Liver (tissue), 10 donors: ENCODE measurements at places on chromosomes 7 and 10. TPM values are rescaled to one million over a fixed set of nuclear protein-coding genes. Genes with fewer than 3 reads are reported as not detected.

DNA sequence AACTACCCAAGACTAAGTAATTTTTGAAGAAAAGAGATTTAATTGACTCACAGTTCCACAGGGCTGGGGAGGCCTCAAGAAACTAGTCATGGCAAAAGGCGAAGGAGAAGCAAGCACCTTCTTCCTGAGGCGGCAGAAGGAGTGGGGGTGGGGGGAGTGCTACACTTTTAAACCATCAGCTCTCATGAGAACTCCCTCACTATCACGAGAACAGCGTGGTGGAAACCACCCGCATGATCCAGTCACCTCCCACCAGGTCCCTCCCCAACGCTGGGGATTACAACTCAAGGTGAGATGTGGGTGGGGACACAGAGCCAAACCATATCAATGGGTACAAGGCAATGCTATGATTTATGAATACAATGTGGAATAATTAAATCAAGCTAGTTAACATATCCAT, 241.9 kb downstream of the PTPRN2 start:
- no peak overlapping the region for H3K4me3 ChIP-seq
- no peak overlapping the region for H3K27ac ChIP-seq
- no peak for DNase-seq
- no peaks in the 10 kb centered on the region for H3K27me3 ChIP-seq
- no peaks in the 10 kb centered on the region for H3K36me3 ChIP-seq

- peaks cover 9% of the 10 kb centered on the region for H3K36me3 ChIP-seq
- H3K4me3 ChIP-seq: no peak overlapping the region
- no peaks in the 10 kb centered on the region for H3K27me3 ChIP-seq
- peaks cover 15% of the 10 kb centered on the region for H3K4me1 ChIP-seq
- DNase-seq: no peak
Observed at GRCh38 chr7:101913851-101914250, 96.4 kb downstream of the CUX1 start.

GRCh38 chr7:116152276-116152675, 58.1 kb upstream of the TES start:
- no peak overlapping the region for H3K4me3 ChIP-seq
- H3K36me3 ChIP-seq: no peaks in the 10 kb centered on the region
- no peak overlapping the region for H3K27ac ChIP-seq
- no peaks in the 10 kb centered on the region for H3K4me1 ChIP-seq

GRCh38 chr7:38463277-38464225, 167.6 kb downstream of the AMPH start:
- H3K36me3 ChIP-seq: no peaks in the 10 kb centered on the region
- no peaks in the 10 kb centered on the region for H3K4me1 ChIP-seq
- no peak overlapping the region for H3K27ac ChIP-seq
- H3K27me3 ChIP-seq: no peaks in the 10 kb centered on the region

The OLAH gene
- not detected for total RNA-seq

GRCh38 chr7:67857698-67858097, 861.1 kb downstream of the TYW1 start:
- no peak for DNase-seq
- H3K27ac ChIP-seq: no peak overlapping the region
- peaks cover 6% of the 10 kb centered on the region for H3K4me1 ChIP-seq
- no peak overlapping the region for H3K4me3 ChIP-seq
- H3K36me3 ChIP-seq: no peaks in the 10 kb centered on the region
- H3K27me3 ChIP-seq: no peaks in the 10 kb centered on the region

DNA sequence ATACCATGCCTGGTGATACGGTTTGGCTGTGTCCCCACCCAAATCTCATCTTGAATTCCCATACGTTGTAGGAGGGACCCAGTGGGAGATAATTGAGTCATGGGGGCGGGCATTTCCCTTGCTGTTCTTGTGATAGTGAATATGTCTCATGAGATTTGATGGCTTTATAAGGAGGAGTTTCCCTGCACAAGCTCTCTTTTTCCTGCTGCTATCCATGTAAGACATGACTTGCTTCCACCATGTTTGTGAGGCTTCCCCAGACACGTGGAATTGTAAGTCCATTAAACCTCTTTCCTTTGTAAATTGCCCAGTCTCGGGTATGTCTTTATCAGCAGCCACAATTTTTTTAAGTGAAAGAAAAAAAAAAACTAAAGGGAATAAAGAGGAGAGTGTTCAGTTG, 152.5 kb downstream of the ARHGAP12 start:
- no peaks in the 10 kb centered on the region for H3K4me1 ChIP-seq
- H3K4me3 ChIP-seq: no peak overlapping the region
- no peaks in the 10 kb centered on the region for H3K27me3 ChIP-seq
- no peak overlapping the region for H3K27ac ChIP-seq
- no peak for DNase-seq
- H3K36me3 ChIP-seq: no peaks in the 10 kb centered on the region

DNA sequence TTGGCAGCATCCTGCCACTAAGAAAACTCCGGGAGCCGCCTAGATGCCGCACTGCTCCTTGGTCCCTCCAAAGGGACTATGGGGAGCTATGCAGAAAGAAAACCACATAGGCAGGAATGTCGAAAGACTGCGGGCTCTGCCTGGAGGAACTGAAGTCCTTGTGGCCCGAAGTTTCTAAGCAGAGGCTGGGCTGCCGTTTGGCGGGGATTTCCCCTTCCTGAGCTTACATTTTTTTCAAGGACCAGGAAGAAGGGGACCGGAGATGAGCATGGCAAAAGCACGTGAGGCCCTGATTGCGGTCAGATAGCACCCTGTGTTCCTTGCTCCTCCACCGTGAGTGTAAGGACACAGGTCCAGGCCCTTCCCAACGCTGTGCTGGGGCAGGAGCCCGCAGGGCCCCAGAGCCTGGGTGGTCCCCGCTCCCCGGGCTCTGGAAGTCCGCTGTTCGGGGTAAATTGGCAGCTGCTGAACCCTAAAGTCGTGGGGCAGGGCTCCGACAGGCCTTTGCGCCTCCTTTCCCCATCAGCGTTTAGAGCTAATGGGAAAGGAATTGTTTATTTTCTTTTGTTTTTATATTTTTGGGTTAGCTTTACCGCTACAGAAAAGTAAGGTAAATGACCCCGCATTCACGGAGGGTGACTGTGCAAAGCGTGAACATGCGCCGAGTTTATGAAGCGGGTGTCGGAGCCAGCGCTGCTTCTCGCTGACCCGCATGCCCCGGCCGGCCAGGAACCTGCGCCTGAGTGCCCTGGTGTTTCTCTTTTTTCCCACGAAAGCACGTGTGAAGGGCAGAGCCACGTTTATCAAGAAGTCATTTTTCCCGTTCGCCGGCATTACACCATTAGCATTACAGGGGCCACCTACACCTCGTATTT, 356.5 kb upstream of the ZNF32 start:
- H3K4me3 ChIP-seq: no peak overlapping the region
- H3K36me3 ChIP-seq: no peaks in the 10 kb centered on the region

The CDC14C gene
- not detected for total RNA-seq

- DNase-seq: no peak
- no peak overlapping the region for H3K4me3 ChIP-seq
Observed at GRCh38 chr7:20193242-20193777, 23.9 kb downstream of the MACC1 start.

The ODAD2 gene
- 0.84 TPM for total RNA-seq

DNA sequence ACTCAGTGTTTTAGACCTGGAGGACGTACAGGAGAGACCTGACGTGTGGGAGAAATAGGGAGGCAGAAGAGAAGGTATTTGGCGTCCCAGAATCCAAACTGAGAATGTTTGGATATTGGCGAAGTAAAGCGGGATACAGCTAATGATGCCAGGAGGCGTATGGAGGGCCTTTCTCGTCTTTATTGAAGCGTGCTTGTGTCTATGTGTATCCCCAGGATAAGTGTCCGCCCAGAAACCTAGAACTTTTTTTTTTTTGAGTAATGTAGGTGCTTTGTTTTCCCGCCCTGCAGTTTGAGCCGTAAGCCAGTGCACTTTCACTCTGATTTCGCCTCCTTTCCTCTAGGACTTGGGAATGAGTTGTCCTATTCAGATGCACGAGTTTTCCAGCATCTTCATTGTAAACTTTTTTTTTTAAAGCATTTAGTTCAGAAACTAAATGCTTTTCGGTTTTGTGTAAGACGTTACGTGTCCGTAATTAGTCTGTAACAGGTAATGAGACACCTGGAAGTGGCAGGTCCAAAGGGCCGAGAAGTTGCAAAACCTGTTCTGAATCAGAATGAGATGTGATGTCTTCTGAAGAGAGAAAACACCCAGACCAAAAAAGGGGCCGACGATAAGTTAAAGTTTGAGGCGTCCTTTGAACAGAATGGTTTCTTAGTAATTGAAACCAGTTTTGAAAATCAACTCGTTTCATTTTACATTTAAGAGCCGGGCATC, 746 bp downstream of the ARL5B start:
- H3K27me3 ChIP-seq: no peaks in the 10 kb centered on the region
- no peaks in the 10 kb centered on the region for H3K36me3 ChIP-seq
- DNase-seq: no peak
- H3K4me3 ChIP-seq: peak overlapping the region; percentile 99

GRCh38 chr10:90959826-90960225, 38.9 kb upstream of the ANKRD1 start:
- no peak overlapping the region for H3K4me3 ChIP-seq
- H3K4me1 ChIP-seq: no peaks in the 10 kb centered on the region
- no peak for DNase-seq
- H3K27ac ChIP-seq: no peak overlapping the region
- H3K36me3 ChIP-seq: no peaks in the 10 kb centered on the region

The NPSR1 gene
- not detected for total RNA-seq

- H3K27ac ChIP-seq: no peak overlapping the region
- no peaks in the 10 kb centered on the region for H3K36me3 ChIP-seq
- no peak for DNase-seq
- H3K27me3 ChIP-seq: no peaks in the 10 kb centered on the region
Observed at GRCh38 chr7:74407958-74408357, 45.7 kb upstream of the GTF2IRD1 start.

DNA sequence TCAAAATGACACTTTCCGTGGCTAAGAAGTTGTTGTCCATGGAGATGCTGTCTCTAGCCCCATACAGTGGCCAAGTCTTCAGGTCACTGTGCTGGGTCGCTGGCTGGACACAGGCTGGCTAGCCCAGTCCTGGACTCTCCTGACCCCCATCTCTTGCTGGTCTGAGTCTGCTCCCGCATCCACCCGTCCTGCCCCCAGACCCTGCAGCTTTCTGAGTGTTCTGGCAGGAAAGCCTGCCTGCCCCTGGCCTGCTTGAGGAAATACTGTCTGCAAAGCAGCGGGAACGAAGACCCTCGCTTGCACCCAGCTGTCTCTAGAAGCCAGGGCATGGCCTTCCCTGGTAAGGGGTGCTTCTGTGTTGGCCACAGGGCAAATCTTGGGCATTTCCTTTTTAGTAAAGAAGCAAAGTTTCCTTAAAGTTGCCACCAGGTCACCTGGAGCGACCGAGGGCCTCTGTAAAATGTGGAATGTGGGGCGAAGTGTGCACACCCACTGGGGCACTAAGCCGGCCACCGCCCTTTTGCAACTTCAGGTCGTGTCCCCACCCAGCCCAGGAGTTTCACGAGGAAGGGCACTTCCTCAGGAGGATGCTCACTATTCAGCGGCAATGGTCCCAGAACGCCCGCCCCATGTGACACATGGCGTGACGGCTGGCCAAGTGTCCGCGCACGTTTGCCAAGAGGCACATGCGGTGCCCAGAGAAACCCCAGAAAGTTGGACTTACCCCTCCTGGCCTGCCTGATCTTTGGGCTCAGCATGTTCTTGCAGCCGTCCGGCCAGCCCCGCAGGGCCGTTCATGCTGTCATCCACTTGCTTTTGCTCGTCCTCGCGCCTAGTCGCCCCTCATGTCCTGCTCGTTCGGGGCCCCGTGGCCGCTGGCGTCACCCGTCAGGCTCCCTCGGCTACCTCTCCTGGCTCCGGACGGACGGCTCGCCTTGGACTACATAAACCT, 558 bp downstream of the ARHGAP22 start:
- H3K4me1 ChIP-seq: no peaks in the 10 kb centered on the region
- DNase-seq: peak; percentile 31
- H3K27me3 ChIP-seq: no peaks in the 10 kb centered on the region
- H3K36me3 ChIP-seq: no peaks in the 10 kb centered on the region
- H3K4me3 ChIP-seq: no peak overlapping the region
- H3K27ac ChIP-seq: no peak overlapping the region
